ENCODE measurements at places on chromosomes 7 and 10.
A peak's percentile ranks its signal among the peaks of the same experiment; 100 is the strongest.

DNA sequence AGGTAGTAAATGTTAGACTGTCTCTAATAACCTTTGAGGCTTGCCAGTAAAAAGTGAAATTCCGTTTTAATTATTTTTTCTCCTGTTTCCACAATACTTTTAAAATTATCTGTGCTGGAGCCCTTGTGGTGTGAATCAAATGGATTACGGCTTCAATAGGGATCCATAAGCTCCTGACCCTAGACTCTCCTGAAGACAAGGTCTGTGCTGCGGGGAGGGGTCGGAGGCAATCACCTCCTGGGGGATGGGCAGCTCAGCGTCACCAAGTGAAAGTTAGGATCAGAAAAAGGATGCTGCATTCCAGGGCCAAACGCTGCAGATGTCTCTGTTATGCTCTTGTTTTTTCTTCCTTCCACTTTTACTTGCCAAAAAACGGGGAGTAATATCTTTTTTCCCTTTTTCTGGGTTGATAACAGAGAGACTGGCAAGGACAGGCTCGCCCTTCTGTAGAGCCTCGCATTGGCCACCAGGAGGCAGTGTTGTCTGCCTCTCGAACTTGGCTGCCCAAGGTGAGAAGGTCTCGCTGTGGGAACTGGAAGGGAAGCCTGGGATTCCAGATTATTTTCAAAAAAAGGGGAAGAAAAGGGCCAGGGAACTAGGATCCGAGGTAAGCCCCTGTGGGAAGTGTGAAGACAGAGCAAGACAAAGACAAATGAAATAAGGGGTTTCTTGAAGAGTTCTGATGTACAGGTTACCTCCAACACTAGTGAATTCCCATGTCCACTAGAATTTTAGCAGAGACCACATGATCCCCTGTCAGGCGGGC is 621.9 kb downstream of the ACTR3B start:
- DNase-seq, result no peak

- DNase-seq, result no peak
Measured at GRCh38 chr7:112855227-112855626, 65.0 kb upstream of the TMEM168 start.

DNA sequence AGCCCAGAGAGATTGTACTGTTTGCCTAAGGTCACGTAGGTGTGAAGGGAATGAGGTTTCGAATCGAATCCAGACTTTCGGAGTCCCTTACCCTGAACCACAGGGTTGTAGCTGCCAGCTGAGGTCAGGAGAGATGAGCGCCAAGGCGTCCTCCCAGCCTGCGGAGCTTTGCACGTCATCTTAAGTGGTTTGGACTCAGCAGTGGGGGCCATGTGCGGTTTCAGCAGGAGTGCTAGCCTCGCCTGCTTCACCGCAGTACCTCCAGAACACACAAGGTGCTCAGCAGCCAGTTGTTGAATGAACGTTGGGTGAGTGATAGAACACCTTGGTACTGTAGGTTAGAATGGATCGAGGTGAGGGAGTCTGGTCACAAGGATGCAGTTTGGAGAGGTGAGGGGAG is 74.9 kb upstream of the PPIF start:
- no peak for DNase-seq

- no peak for DNase-seq
Measured at GRCh38 chr10:93552780-93553179, 13.7 kb upstream of the FFAR4 start.

DNA sequence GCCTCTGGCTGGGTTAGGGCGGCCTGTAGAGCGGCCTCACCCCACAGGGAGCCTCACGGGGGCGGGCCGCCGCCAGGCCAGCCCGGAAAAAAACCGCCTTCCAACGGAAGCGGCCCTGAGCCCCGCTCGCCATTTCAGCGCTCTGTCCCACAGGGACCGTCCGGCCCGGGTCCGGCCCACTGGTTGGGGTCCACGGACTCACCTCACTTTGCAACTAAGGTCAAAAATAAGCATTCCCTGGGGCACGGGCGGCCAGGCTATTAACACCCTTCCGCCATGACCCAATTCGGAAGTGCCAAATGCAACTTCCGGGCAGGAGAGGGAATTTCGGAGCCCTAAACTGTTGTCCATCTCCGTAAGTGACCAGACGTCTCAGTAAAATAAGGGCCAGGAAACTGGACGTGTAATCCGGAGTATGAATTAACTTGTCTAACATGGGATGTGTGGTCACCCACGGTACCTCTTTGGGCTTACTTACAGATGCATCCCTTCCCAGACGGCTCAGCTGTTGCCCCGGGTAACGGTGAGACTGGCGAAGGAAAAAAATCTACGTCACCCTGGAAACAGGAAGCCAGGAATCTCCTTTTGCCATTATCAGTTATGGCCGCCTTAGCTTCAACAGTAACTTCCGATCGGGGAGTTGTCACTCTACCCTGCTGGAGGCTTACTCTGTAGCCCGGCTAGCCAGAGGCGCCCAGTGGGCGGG is at the start of gene BBIP1:
Gene BBIP1, minus strand, starts transcription at position 538 of the 706 bp plus-strand sequence. CDS start 1,023 bp downstream, outside the sequence.
- DNase-seq, result peak; percentile 60

DNA sequence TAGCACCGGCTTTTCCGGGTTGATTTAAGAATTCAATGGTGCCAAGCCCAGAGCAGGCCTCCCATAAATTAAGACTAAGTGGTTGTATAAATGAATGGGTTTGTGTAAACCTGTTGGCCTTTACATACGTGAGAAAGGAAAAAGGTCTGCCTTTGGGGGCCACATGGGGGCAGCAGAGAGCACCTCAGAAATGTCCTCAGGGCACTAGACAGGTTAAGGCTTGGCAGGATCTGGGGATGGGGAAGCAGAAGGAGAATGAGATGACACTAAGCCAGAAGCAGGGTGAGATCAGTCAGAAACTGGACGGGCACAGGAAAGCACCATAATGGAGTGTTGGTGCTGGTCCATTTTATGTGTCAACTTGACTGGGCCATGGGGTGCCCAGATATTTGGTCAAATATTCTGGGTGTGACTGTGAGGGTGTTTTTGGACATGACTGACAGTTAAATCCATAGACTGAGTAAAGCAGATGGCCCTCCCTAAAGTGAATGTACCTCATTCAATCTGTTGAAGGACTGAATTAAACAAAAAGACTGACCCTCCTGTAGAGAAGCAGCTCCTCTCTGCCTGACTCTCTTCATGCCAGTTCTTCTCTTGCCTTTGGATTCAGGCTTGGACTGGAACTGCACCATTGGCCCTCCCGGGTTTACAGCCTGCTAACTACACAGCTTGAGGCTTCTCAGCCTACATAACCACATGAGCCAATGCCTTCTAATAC is 58.9 kb downstream of the FRMPD2 start:
- DNase-seq, result no peak

DNA sequence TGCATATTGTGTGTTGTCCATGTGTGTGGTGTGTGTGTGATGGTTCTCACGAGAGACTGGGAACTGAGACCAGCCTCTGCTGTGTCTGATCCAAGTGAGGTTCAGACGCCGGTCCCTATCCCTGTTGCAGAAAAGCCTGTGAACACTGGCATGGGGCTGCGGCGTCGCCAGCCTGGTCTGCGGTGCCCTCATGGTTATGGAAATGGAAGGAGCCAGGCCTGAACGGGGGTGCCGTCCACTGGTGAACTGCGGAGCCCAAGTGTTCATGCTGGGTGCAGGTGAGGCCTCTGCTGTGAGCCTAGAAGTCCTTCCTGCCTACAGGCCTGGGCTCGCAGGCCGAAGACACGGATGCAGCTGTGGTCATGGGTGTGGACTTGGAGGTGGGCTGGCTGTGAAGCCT is 18.7 kb upstream of the NCAPG2 start:
- DNase-seq, result no peak
